ENCODE measurements at places on chromosomes 6 and 20.

- DNase-seq = peak; percentile 97
Measured at GRCh38 chr6:105136431-105137350, 43.1 kb downstream of the POPDC3 start.

- no peak for DNase-seq
Measured at GRCh38 chr6:142570221-142570671, 268.4 kb downstream of the ADGRG6 start.

DNA sequence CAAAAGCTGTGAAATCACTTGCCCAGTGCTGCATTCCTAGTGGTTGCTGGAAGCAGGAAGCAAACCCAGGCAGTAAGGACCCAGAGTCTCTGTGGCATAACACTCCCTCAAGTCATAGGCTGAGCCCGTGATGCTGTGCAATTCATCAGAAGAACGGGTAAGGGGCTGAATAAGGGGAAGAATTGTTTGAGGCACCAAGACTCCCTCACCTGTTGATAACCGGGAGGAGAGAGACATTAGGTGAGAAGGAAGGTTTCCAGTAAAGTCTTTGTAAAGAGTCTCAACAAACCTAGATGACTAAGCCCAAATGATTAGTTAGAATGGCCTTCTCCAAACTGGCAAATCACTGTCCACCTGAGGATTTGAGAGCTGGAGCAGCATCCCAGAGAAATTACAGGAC lies 18.3 kb downstream of the ENPP3 start:
- no peak for DNase-seq

- no peak for DNase-seq
Measured at GRCh38 chr20:61203320-61203719, 48.7 kb upstream of the CDH4 start.

DNA sequence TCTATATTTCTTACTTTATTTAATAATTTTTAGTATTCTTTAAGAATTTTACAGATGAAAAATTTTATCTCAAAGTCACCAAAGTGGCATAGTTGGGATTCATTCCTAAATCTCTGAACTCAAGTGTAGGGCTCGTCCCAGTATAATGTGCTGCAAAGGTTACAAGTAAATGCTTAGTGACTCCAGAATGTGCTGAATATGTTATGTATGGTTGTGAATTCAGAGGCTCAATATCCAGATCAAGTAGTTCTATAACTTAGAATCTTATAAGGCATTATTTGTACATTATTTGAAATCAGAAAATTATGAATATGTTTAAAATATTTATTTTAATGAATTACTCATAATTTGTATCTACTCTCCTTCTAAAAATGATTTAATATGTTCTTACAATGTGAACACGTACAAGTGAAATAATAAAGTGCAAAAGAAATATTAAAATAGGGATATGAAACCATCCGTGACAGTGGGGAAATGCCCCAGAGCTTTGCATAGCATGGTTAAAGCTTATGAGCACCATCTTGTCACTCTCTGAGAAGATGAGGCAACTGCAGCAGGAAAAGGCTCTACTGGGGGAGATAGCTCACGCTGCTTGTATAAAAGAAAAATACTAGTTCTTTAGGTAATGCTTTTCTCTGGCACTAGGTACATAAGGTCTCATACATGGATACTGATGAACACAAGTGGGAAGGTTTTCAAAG lies 259.0 kb downstream of the FOXC1 start:
- no peak for DNase-seq

DNA sequence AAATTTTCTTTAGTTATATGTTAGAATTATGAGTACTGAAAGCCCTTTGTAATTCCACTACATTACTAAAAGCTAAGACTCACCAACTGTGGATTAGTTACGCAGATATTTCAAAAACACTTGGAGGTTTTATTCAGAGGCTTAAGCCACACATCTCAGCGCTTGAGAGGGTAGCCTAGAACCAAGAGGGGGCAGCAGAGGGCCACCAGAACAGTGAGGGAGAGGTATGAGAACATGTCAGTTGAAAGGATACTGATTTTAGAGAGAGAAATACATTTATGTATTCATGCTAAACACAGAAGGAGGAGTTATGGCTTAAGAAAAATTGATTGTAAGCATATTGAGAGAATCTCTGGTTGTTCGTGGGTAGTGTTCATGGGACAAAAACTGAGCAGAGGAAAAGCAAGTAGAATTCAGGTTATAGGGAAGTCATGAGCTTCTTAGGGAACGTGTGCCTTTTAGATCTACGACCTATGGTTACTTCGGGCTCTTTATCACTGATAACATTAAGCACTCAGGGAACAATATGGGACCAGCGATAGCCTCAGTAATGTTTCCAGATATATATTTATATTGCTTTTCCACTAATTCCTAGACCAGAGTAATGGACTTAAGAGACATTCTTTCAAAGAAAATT lies 20.4 kb upstream of the SERINC1 start:
- DNase-seq = peak; percentile 70

DNA sequence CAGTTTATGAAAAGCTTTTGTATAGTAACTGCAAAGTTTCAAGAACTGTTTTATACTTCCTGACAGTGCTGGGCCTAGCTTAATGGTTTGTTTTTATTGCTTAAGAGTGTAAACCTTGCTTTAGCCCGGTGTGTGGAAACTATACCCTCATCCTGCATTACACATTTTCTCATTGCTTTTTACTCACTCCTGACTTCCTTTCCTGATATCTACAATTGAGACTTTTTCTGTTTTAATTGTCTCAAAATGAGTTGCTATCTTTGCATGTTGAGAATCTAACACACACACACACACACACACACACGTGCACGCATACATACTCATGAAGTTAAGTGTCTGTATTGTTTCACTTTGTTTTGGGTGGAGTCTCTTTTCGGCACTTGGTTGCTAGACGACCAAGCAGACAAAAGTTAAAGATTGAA lies 16.7 kb downstream of the BMP2 start:
- no peak for DNase-seq

DNA sequence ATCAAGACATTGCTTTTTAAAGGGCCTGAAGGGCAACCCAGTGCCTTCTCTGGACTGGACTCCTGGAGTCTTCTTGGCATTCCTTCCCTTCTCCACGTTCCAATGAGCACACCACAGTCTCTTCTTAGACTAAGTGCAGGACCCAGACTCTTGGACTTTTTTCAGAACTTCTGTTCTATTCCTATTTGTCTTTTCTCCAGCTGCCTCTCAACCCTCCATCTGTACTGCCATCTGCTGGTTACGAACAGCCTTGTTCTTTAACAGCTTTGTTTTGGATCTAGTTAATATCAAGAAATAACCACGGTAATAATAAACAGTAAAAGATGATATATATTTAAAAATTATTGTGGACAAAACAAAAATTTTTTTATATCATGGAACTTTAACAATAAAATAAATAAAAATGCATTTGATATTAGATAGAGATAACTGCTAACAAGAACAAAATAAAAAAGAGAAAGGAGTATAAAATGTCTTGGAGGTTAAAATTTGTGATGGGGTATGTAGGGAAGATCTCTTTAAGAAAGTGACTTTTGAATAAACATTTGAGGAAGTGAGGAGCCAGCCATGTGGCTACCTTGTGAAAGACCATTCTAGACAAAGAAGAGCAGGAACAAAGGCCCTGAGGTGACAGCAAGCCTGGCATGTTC lies 105.1 kb upstream of the HCRTR2 start:
- peak; percentile 11 for DNase-seq

GRCh38 chr20:57803508-57804005 lies 93.7 kb upstream of the PMEPA1 start:
- no peak for DNase-seq

DNA sequence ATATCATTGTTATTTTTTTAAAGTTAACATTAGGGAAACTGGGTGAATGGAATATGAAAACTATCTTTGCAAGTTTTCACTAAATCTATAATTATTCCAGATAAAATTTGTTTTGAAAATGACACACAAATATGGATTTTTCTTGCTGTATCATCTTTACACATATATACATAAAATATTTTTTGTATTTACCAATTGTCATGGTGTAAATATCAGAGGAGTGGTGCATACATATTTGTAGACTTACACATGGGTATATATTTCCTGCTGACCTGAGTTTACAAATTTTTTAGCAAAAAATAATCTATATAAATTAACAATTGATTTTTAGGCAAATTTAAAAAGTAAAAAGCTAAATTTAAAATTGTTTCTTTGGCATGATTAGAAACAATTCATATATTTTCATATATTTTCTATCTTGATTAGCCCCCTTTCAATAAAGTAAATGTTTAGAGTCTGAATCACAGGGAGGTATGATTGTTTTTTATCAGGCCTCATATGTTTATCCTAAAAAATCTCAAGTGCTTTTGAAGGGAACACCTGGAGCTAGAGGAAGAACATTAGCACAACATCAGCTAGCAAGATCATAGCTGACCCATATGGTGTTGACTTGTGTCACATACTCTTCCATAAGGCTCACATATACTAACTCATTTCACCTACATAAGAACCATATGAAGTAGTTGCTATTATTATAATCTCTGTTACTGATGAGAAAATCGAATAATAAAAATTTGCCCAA lies 671.8 kb upstream of the GJE1 start:
- DNase-seq = no peak

- DNase-seq = no peak
Measured at GRCh38 chr6:53408826-53409225, 60.1 kb upstream of the ELOVL5 start.

- DNase-seq = no peak
Measured at GRCh38 chr20:19807946-19808330, 49.9 kb downstream of the RIN2 start.

DNA sequence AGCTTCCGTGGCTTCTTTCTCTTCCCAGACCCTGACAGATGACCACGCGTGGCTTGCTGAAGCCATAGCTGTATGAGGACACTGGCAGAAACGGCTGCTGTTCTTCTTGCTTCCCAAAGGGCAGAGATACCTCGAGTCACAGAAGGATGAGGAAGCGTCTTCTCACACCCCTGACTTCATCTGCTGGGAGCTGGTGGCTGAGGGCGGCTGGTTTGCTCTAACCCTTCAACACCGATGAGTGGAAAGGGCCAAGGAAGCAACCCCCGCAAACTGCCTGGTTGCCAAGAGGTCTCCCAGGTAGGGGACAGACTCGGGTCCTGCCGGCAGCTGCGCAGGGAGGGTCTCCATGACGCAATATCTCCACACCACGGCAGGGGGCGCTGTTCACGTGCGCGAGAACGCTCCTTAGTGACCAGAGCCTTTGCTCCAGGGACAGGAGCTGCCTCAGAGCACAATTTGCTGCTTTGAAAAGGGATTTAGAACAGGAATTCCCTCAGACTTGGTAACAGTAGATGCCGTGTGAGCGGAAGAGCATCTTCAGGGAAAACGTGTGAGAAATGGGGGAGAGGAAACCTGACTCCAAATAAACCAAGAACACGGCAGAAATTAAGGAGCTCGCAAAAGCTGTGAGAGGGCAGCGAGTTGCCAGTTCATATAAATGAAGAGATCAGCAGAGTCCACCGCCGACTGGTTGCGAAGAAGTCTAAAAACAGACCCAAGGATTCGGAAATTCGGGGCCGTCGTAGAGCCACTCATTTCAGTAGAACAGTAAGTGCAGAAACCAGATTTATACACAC lies 80.2 kb downstream of the ERMARD start:
- peak; percentile 88 for DNase-seq
